ENCODE measurements at places on chromosomes 7 and 10. TPM values are rescaled to one million over a fixed set of nuclear protein-coding genes. Genes with fewer than 3 reads are reported as not detected.

The PSMG3 gene
- 77.3 TPM for total RNA-seq

The BLNK gene
- not detected for total RNA-seq

The RAB19 gene
- total RNA-seq: 0.31 TPM

The NEUROD6 gene
- not detected for total RNA-seq

The RPEL1 gene
- 0.07 TPM for total RNA-seq

The FOXI2 gene
- total RNA-seq: not detected

The TMEM196 gene
- total RNA-seq: not detected

The ODAD2 gene
- not detected for total RNA-seq

The ANK3 gene
- 25.0 TPM for total RNA-seq
